ENCODE measurements at places on chromosomes 7 and 10. TPM values are rescaled to one million over a fixed set of nuclear protein-coding genes. Genes with fewer than 3 reads are reported as not detected.

Gene DLX6
- total RNA-seq, result 1.5 TPM

Gene FRMPD2
- not detected for total RNA-seq

Gene ARMC10
- 36.2 TPM for total RNA-seq

Gene SNCG
- 55.9 TPM for total RNA-seq

Gene CAMK1D
- total RNA-seq, result 12.2 TPM

Gene LGI1
- total RNA-seq, result not detected

Gene NEURL1
- 0.48 TPM for total RNA-seq

Gene LYZL1
- total RNA-seq, result not detected

Gene FGFBP3
- total RNA-seq, result 1.5 TPM

Gene AKR1C2
- total RNA-seq, result 42.7 TPM

Gene CLDN15
- total RNA-seq, result 5.1 TPM

Gene ZFYVE27
- total RNA-seq, result 15.8 TPM

Gene SRGN
- total RNA-seq, result 144 TPM

Gene CACNB2
- 16.8 TPM for total RNA-seq

Gene GDF10
- 1.5 TPM for total RNA-seq

Gene CALML5
- total RNA-seq, result not detected

Gene TMEM139
- total RNA-seq, result 0.29 TPM

Gene AKR1C4
- total RNA-seq, result not detected

Gene TAC1
- not detected for total RNA-seq

Gene TMEM130
- 1.6 TPM for total RNA-seq

Gene GPR146
- 9.4 TPM for total RNA-seq

Gene RTKN2
- 0.14 TPM for total RNA-seq

Gene VWA2
- not detected for total RNA-seq

Gene TRIM50
- total RNA-seq, result 0.32 TPM

Gene AGMO
- total RNA-seq, result 1.3 TPM

Gene SDK1
- 14.4 TPM for total RNA-seq

All from posterior vena cava (tissue), 2 donors.